ENCODE measurements at places on chromosomes 6 and 20.

DNA sequence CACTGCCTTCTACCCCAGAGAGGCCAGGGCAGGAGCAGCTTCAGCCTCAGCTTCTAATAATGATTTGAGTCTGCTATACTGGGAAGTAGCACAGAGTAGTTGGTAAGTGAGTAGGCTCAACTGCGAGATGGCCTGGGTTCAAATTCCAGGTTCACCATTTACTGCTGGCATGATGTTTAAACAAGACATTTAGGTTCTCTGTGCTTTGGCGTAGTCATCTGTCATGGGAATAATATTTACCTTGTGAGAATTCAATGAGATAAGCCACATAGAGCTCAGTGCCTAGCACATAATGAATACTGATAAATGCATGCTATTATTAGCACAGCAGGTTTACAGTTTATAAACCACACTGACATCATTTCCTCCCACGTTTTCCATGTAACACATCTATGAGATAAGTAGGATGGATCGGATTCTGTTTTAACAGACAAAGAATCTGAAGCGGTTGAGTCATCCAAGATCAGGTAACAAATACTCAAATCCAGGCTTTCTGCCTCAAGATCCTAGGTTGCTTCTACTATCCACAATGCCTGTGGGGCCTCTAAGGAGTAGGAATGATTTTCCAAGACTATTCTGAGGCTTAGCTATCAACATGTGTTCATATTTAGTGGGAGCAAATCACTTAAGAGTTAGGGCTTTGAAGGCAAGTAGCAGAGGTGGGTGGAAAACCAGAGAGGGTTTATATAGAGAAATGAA lies 72.9 kb upstream of the DTNBP1 start:
- DNase-seq, result no peak

DNA sequence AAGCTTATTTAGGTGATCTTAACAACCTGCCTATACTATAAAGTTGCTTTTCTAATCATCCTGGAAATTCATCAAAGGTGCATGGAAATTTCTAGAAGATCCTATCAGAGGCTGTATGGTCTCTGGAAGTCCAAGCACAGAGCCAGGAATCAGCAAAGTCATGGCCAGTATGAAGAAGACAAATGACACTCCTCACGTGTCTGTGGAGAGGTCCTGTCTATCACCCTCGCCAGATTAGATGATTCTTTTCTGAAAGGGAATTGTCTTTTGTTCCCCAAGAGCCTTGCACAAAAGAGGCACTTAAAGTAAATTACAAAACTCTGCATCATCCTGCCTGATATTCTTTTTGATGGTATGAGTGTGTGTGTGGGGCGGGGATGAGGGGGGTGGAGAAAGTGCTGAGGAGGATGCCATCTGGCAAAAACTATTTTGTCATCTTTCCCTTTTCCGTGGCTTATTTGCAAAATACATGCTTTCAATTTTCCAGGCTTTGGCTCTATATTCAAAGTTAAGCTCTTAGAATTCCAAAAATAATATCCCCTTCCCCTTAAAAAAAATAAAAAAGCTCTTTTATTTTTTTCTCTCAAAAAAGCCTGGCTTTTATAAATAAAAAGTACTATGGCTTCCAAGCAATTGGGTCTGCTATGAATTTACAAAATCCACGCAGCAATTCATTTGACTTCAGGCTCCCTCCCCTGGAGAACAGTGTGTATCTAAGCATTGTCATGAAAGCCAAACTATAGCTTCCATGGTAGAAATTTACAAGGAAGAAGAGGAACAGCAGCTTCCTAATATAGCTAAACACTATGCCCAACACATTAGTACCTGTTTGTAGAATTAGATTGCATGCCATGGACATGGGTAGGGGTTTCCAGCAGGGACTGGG lies 185.2 kb upstream of the ARG1 start:
- no peak for DNase-seq

DNA sequence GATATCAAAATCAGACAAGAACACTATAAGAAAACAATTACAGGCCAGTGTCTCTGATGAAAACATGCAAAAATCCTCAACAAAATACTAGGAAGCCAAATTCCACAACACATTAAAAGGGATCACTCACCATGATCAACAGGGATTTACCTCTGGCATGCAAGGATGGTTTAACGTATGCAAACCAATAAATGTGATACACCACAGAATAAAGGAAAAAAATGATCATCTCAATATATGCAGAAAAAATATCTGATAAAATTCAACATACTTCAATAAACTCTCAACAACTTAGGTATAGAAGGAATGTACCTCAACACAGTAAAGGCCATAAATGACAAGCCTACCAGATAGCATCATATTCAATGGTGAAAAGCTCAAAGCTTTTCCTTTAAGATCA lies 66.6 kb downstream of the SHPRH start:
- DNase-seq, result no peak

GRCh38 chr20:58251979-58252591 lies 23.6 kb upstream of the ANKRD60 start:
- peak; percentile 85 for DNase-seq
